SJSA1 (cell line): ENCODE measurements at places on chromosomes 16 and 17.
A peak's percentile ranks its signal among the peaks of the same experiment; 100 is the strongest.

DNA sequence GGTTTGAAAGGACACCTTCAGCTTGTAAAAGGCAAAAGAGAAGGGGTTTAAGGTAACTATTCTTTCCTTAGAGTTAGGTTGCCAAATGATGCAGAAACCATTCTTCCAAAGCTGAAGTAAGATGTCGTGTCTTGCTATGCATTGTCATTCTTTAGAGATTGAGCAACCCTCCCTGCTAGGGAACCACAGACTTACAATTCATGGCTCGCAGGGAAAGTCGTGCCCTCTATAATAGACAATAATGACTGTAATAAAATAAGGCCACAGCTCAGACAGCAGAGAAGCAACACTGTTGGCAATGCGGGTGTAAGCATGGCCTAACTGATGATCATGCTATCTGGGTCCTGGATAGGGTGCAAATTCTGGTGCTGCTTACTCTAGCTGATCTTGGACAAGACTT, 129.6 kb upstream of the CDH13 start:
- DNase-seq = no peak

DNA sequence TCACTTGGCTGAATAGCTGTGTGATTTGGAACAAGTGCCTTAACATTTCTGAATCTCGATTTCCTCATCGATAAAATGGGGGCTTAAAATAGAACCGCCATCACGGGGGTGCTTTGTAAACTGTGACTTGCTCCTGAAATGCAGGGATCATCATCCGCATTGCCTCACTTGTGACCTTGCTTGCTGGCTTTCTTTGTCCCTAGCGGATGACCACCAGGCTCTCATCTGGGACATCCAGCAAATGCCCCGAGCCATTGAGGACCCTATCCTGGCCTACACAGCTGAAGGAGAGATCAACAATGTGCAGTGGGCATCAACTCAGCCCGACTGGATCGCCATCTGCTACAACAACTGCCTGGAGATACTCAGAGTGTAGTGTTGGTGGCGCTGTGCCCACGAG, 11.9 kb upstream of the TACO1 start:
- no peak for DNase-seq

DNA sequence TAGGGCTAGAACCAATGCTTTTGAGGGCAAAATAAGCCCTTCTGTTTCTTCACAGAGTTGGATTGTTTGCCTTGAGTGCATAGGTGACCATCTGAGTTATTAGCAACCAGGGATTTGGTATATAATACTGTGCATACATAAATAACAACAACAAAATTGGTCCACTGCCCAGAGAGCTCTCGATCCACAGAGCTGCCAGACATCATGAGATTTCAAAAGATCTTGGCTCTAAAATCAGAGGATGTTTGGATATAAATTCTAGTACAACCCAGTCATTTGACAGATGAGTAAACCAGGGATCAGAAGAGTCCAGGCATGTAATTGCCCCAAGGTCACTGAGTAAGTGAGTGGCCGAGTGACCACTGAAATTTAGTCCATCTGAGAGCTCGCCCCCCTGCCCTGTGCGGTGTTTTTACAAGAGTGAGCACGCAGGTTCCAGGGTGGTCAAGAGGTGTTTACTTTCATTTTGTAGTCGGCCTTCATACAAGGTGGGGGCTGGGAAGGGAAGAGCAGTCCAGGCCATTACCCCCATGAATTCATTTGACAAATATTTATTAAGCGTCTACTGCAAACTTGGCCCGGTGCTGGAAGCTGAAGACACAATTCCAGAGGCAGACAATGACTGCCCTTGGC, 1.8 kb upstream of the MT2A start:
- no peak for DNase-seq

- DNase-seq = no peak
These were observed 61.7 kb downstream of the KCNJ2 start for GRCh38 chr17:70230850-70231640.

DNA sequence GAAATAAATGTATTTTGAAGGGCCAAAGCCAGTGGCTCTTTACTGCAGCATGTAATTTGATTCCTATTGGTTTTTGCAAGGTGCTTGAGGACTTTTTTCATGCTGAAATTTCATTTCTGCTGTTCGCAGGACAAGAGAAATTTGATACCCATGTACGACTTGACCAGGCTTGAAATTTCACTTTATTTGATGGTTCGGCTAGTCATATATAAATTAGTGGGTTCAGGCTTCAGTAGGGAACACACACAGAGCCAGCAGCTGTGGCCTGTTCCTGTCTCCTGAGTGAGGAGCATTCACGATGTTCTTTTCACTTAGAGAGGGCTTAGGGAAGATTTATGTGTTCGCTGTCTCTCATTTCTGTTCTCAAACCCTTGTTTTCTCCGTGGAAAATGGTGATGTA, 258.4 kb upstream of the CACNG5 start:
- DNase-seq = no peak

DNA sequence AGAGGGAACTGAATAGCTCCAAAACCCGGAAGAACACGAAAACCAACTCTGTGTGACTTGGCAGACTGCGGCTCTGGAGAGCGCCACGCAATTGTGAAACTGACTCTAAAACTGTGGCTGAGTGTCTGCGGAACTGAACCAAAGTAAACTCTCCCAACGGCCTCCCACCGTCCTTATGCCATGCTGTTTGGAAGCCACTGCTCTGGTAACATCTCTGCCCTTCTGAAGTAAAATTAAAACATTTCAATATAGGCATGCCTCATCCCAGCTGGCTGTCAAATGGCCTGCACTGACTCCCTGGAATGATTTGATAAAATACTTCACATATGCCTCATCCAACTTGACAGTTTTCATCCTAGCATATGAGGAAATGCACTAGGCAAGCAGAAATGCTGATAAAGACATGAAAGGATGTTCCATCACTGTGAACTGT, 70.2 kb downstream of the PARN start:
- no peak for DNase-seq

DNA sequence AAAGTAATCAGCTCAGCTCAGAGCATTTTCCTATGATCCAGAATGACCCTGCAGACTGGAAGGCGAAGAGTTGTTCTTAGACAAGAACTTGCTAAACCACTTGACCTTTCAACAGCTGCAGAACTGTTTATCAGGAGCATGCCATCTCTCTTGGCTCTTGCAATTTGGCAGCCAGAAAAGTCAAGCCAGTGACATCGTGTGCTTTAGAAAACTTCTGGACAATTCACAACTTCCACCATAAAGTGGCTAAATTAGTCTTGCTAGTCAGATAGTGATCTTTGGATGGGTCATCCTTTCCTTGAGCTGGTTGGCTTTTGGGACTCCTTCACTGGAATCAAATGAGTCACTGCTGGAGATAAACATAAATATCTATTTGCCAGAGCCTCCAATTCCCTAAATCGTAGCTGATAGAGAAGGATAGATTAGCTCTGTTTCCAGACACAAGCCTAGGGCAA, 146.5 kb downstream of the MAP2K6 start:
- no peak for DNase-seq

GRCh38 chr17:21165922-21166594, 39.3 kb downstream of the DHRS7B start:
- no peak for DNase-seq

- peak; percentile 70 for DNase-seq
These were observed 26.8 kb downstream of the MPP2 start for GRCh38 chr17:43880420-43880991.

- DNase-seq = no peak
These were observed 379.8 kb downstream of the UTP18 start for GRCh38 chr17:51640108-51640622.

DNA sequence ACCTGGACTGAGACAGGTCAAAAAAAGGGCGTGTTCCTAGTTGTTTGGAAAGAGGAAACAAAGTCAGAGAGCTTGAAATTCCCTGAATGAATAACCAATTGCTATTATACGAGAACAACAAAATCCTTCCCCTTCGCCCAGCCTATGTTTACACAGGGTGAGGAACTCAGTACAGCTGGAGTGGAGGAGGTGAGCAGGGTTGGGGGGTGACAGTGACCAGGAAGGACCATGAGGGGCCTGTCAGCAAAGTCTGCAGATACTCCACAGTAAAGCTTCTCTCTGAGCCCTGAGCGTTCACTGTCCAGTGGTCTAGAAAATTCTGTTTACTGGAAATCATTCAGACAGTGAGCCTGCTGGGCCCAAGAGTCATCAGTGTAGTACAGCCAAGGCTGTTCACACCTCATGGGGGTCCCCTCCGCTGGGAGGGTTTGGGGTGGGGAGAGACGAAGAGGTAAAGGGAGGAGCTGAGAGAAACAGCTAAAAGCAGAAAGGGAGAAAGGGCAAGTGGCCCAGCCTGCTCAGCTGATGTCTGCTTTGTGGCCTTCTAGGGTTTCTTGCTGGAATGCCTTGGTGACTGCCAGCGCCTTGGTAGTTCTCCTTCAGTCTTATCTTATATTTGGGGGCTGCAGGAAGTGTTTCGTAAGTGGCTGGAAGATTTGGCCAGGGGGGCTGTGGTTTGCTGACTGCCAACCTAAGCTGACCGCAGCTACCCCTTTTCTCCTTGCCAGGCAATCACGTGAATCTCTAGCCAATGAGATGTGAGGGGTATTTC, 5.7 kb downstream of the DUSP3 start:
- no peak for DNase-seq

- no peak for DNase-seq
These were observed 200.7 kb downstream of the CA10 start for GRCh38 chr17:51957786-51958185.

GRCh38 chr17:2789700-2790099, 6.5 kb upstream of the RAP1GAP2 start:
- DNase-seq = no peak

GRCh38 chr17:71963351-71963750, 157.5 kb upstream of the SOX9 start:
- no peak for DNase-seq

GRCh38 chr16:89934611-89935553, 11.7 kb downstream of the TUBB3 start:
- no peak for DNase-seq

DNA sequence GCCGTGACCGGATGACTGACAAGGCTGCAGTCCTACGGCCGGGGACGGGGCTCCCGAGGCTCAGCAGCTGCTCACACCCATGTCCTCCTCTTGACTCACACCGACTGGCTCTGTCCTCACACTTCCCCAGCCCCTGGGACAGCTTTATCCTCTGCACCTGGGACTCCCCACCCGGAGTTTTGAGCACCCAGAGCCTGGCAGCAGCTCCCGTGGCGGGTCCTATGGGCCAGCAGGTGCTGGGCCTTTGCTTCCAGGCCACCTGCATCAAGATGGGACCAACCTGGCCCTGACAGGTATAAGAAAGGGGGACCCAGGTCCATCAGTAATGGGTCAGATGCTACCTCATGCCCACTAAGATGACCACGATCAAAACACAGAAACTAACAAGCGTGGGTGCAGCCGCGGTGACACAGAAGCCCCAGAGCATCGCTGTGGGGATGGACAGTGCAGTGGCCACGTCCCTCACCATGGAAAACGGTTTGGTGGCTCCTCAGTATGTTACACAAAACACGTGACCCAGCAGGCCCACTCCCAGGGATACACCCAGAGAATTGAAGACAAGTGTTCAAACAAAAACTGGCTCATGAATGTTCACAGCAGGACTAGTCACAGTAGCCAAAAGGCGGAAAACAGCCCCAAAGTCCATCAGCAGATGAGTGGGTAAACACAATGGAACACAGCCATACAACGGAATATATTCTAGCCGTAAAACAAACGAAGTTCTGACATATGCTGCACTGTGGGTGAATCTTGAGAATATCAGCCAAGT, 3.3 kb upstream of the NOTUM start:
- DNase-seq = no peak

DNA sequence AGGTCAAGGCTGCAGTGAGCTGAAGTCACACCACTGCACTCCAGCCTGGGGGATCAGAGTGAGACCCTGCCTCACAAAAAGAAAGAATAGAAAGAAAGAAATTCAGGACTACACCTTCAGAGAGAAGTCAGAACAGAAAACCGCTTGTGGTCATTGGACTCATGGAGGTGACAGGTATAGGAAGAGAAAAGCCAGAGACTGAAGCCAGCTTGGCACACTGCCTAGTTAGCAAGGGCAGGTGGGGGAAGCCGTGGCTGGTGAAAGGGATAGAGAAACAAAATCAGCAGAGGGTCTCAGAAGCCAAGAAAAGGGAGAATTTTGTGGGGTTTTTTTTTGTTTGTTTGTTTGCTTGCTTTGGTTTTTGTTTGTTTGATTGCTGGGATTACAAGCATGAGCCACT, 32.9 kb upstream of the SKAP1 start:
- no peak for DNase-seq

- DNase-seq = no peak
These were observed 387.3 kb upstream of the CDH11 start for GRCh38 chr16:65509172-65509571.

DNA sequence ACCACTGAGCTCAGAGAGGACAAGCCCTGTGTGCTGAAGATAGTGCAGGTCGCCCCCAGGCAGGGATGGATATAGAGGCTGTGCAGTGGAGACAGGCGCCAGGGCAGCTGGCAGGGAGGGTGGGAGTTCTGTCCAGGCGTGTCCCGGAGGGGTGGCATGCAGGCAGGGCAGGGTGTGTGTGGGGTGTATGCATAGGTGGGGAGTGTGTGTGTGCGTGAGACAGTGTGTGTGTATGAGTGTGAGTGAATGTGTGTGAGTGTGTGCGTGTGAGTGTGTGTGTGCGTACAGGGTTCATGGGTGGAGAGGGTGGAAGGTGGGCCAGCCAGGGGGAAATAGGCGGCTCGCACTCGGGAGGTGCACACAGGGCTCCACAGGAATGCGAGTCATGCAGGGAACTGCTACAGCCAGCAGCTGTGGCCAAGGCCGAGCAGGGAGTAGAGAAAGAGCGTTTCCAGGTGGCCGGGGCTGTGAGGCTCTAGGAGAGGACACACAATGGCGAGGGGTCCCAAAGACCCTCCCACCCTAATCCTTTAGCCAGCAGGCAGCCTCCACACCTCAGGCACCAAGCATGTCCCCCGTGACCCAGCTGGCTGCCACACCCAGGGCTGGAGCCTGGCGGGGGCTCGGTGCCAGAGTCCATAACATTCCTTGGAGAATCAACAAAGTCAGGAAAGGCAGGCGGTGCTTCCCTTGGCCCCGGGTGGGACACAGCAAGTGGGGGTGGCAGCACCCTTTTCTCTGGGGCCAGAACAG, 4.6 kb downstream of the PLCD3 start:
- DNase-seq = no peak

GRCh38 chr16:11016993-11017392, 72.6 kb downstream of the CLEC16A start:
- DNase-seq = peak; percentile 39

DNA sequence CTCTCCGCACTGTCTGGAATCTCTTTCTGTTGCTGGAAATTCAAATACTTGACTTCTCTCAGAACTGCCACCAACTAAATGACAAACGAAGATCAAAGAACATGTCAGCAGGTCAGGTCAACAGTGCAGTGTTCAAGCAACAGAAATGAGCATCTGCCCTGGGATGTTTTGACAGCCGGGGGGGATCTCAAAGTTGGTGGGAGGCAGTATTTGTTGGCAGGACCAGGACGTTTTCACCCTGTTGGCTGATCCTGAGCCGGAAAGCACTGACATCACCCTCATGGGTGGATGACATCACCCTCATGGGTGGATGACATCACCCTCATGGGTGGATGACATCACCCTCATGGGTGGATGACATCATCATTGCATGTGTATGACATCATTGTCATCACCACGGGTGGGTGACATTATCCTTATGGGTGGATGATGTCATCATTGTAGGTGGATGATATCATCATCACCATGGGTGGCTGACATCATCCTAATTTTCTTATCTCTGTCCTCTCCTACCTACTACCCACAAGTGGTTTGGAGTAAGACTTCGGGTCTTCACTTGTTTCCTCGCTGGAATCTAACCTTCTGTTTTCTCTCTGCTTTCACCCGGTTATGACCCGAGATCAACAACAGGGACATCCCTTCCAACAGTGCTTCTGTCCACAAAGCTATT, 18.9 kb downstream of the DNAH17 start:
- DNase-seq = no peak

- peak; percentile 93 for DNase-seq
These were observed 99.8 kb upstream of the CDH5 start for GRCh38 chr16:66266436-66267291.
